GM12878 (cell line): ENCODE measurements at places on chromosomes 1 and 21. TPM values are rescaled to one million over a fixed set of nuclear protein-coding genes. Genes with fewer than 3 reads are reported as not detected.

GRCh38 chr1:147235822-147236221 lies 6.7 kb upstream of the CHD1L start:
- H3K4me1 ChIP-seq = no peaks in the 10 kb centered on the region
- no peak for DNase-seq
- no peaks in the 10 kb centered on the region for H3K36me3 ChIP-seq
- no peak overlapping the region for H3K27ac ChIP-seq
- no peak overlapping the region for H3K4me3 ChIP-seq

- no peak for DNase-seq
- H3K27ac ChIP-seq = no peak overlapping the region
- no peaks in the 10 kb centered on the region for H3K36me3 ChIP-seq
- H3K4me3 ChIP-seq = no peak overlapping the region
- no peaks in the 10 kb centered on the region for H3K27me3 ChIP-seq
- H3K4me1 ChIP-seq = no peaks in the 10 kb centered on the region
These were observed 131.1 kb upstream of the PTGFR start for GRCh38 chr1:78359666-78360065.

DNA sequence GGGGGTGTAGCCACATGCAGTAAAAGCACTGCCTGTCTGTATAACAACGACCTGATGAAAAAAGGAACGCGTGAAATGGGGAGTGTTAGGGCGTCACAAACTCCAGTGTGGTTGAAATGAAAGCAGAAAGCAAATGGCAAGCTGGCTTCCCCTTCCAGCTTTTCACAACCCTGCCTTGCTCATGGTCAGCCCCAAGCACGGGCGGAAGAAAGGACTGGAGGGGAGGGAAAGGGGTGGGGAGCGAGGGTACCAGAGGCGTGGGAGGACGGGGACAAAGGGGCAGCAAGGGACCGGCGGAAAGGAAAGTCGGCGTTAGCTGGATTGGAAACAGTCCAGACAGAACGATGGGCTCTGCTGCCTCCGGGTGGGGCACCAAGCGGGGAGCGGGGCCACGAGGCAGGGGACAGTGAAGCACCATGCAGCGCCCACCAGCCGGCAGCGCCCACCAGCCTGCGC lies 9.6 kb downstream of the VPS26C start:
- no peaks in the 10 kb centered on the region for H3K27me3 ChIP-seq
- H3K4me3 ChIP-seq = peak overlapping the region; percentile 73
- 0 out of 2 replicates have a peak, but pooled peaks cover 3% of the 10 kb centered on the region for H3K36me3 ChIP-seq
- DNase-seq = no peak
- H3K4me1 ChIP-seq = peaks cover 7% of the 10 kb centered on the region; the same call in 1 of the 2 replicates

- H3K27me3 ChIP-seq = no peaks in the 10 kb centered on the region
- no peaks in the 10 kb centered on the region for H3K4me1 ChIP-seq
- no peak overlapping the region for H3K4me3 ChIP-seq
These were observed 2.6 kb downstream of the CROCC start for GRCh38 chr1:16924216-16924918.

DNA sequence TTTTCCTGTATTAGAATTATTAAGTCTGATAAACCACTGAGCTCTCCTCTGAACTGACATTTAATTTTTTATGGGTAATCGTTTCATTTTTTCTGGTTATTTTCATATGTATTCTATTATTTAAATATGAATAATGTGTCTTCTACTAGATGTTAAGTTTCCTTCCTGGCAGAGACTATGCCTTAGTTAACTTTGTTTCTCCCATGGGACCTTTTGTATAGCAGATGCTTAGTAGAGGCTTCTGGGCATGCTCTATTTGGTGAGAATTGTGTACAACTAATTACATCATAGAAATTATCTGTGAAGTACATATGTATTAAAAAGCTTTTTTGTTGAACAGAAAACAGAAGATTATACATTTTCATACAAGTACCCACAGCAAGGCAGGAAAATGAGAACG lies 23.4 kb downstream of the CTBS start:
- no peak overlapping the region for H3K4me3 ChIP-seq
- no peaks in the 10 kb centered on the region; the same call in 1 of the 2 replicates for H3K36me3 ChIP-seq
- DNase-seq = no peak
- H3K27me3 ChIP-seq = no peaks in the 10 kb centered on the region
- no peaks in the 10 kb centered on the region for H3K4me1 ChIP-seq

GRCh38 chr1:51222136-51222787 lies 13.8 kb upstream of the RNF11 start:
- no peaks in the 10 kb centered on the region for H3K27me3 ChIP-seq
- DNase-seq = no peak
- no peaks in the 10 kb centered on the region for H3K4me1 ChIP-seq
- no peaks in the 10 kb centered on the region for H3K36me3 ChIP-seq
- H3K27ac ChIP-seq = no peak overlapping the region
- no peak overlapping the region for H3K4me3 ChIP-seq

DNA sequence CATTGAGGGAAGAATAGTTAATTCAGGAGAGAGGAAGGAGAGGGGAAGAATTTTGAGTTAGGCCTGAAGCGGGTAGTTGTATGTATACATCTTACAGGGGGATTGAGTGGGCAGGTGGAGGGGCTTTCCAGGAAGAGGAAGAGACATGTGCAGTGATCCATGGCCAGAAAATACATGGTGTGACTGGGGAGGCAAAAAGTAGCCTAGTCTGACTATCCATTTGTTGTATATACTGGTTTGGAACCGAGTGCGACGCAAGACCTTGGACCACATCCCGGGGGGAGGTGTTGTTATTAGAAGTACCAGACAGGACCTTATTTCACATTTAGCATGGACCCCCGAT lies 158.3 kb downstream of the SDCCAG8 start:
- H3K4me3 ChIP-seq = no peak overlapping the region
- peaks cover 8% of the 10 kb centered on the region; the same call in 1 of the 2 replicates for H3K4me1 ChIP-seq
- DNase-seq = no peak

DNA sequence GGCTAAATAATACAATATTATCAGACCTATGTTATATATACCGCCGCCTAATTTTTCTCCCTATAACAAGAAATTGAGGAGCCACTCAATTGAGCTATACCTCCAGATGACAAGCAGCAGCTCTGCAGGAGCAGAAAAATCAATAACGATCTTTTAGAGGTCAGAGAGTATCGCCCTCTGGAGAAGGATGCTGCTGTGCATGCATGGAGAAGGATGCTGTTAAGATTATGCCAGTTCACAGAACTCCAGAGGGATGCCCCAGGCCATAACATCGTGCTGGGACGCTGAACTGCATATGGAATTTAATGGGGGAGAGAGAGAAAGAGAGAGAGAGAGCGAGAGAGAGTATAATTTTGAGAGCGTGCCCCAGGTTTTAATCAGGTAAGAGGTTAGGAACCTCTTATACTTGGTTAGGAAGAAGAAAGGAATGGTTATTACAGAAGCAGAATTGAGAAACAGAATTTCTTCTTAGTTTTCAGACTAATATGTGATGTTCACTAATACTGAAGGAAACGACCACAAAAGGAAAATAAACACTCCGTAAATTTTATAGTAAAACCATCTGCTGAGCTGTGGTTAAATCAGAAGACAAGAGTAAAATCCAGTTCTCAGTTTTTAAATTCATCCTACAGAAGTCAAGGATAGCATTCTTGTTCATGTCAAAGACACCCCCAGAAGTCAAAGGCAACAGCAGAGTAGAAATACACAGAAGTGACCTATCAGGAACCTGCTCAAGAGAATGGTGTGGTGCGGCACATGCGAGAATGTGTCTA lies 111.1 kb downstream of the SMYD2 start:
- no peaks in the 10 kb centered on the region for H3K4me1 ChIP-seq
- DNase-seq = no peak
- no peak overlapping the region for H3K4me3 ChIP-seq
- H3K27ac ChIP-seq = no peak overlapping the region
- no peaks in the 10 kb centered on the region for H3K27me3 ChIP-seq

GRCh38 chr1:228007801-228008341 lies 1.1 kb downstream of the WNT3A start:
- peaks cover 22% of the 10 kb centered on the region for H3K27me3 ChIP-seq
- H3K27ac ChIP-seq = no peak overlapping the region
- no peak for DNase-seq
- H3K36me3 ChIP-seq = no peaks in the 10 kb centered on the region

- no peaks in the 10 kb centered on the region for H3K27me3 ChIP-seq
- no peak for DNase-seq
- no peak overlapping the region for H3K27ac ChIP-seq
- H3K36me3 ChIP-seq = no peaks in the 10 kb centered on the region
These were observed 172.3 kb downstream of the PBX1 start for GRCh38 chr1:164731161-164731876.

DNA sequence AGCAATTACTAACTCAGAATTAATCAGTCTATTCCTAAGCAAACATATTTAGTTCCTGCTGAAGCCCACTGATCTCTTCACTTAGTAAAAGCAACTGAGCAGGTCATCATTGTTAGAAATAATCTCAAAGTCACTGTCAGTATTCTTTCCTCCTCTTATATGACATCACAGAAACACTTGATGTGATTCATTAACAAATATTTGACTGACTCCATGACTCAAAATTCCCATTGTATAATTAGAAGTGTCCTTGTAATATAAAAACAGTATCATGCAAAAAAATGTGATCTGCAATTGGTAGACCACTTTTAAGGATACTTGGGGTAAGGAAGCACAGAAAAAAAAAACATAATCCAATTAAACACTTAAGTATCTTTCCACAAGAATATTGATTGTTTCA lies 194.4 kb downstream of the DPYD start:
- DNase-seq = no peak
- no peaks in the 10 kb centered on the region for H3K36me3 ChIP-seq
- no peak overlapping the region for H3K4me3 ChIP-seq
- no peak overlapping the region for H3K27ac ChIP-seq
- H3K27me3 ChIP-seq = no peaks in the 10 kb centered on the region

Gene UMODL1
- not detected in 2 replicates for polyA plus RNA-seq

Gene ASPM
- 22.6 and 25.8 TPM in 2 replicates for polyA plus RNA-seq

Gene ITSN1
- polyA plus RNA-seq = 8.6 and 10.4 TPM in 2 replicates

Gene RNF19B
- polyA plus RNA-seq = 2.1 and 2.8 TPM in 2 replicates

Gene FCRL1
- 0.19 TPM in 1 of 2 replicates, not detected in the other for polyA plus RNA-seq

Gene CFAP74
- polyA plus RNA-seq = not detected in 2 replicates

Gene PRAMEF27
- not detected in 2 replicates for polyA plus RNA-seq
